NCI-H748 treated with DMSO at 0.1 percent for 48 hours (cell line): ENCODE measurements at places on chromosomes 2 and 18.
A peak's percentile ranks its signal among the peaks of the same experiment; 100 is the strongest.

DNA sequence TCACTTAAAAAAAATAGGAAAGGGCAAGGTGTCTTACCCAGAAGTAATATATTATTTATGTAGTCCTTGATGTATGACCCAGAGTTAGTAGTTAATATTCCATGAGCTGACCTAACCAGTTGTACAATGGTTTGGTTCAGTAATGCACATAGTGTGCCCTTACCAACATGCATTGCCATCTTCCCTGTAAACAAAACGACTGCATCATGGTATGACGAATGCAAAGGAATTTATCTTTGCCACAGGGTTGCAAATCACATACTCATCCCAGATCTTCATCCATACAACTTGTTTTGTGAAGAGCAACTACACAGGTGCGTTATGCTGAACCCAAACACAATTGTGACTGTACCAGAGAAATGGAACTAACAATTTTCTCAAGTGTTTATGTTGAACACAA, 68.9 kb upstream of the ZSWIM2 start:
- DNase-seq = no peak

DNA sequence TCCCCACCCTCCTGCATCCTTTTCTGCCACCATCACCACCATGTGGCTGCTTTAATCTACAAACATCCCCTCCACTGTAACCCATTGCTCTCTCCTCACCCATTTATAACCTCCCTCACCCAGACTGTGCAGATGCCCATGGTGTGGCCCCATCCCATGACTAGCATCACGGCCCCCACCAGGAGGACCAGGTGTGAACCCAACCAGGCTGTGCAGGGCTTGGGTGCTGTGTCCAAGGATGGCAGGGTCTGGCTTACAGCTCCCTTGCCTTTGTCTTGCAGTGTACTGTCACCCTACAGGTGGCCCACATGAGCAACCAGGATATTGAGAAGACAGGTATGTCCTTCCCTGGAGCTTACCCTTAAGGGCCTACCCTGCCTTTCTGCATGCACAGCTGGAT, 6.8 kb downstream of the FER1L5 start:
- no peak for DNase-seq

- DNase-seq = no peak
These were observed 16.9 kb upstream of the RGPD4 start for GRCh38 chr2:107809835-107810234.

GRCh38 chr18:12306752-12307700, 1.0 kb upstream of the TUBB6 start:
- no peak for DNase-seq

DNA sequence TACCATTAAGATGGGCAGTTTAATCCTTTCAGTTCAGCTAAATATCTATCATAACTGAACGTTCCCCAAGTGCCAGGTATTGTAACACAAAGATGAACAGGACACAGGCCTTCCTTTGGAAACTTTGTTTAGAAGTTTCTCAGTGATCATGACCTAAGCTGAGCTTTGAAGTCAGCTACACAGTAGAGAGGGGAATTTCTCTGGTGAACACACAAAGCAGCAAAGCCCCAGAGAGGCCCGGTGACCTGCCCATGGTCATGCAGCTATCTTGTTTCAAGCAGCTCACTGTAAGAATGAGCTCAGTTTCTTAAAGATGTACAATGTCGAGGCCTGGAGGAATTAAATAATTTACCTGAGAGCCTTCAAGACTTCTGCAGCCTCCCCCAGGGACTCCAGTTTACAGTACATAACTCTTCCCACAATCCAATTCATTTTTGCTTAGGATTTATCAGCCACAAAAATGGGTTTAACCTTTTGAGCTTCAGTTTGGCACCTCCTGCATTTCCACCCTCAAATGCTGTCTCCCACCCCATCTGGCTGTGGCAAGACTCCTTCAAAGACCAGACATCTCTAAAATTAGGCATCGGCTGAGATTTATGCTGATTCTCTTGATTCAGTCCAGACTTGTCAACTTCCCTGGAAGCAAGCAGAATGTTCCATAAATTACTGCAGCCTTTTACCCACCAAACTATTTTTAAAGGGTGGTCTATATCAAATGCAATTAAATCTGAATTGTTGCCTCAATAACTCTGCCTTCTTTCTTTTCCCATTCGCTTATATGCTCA, 325.6 kb downstream of the TXNL1 start:
- no peak for DNase-seq

GRCh38 chr2:179614121-179614520, 247.3 kb downstream of the ZNF385B start:
- DNase-seq = no peak

DNA sequence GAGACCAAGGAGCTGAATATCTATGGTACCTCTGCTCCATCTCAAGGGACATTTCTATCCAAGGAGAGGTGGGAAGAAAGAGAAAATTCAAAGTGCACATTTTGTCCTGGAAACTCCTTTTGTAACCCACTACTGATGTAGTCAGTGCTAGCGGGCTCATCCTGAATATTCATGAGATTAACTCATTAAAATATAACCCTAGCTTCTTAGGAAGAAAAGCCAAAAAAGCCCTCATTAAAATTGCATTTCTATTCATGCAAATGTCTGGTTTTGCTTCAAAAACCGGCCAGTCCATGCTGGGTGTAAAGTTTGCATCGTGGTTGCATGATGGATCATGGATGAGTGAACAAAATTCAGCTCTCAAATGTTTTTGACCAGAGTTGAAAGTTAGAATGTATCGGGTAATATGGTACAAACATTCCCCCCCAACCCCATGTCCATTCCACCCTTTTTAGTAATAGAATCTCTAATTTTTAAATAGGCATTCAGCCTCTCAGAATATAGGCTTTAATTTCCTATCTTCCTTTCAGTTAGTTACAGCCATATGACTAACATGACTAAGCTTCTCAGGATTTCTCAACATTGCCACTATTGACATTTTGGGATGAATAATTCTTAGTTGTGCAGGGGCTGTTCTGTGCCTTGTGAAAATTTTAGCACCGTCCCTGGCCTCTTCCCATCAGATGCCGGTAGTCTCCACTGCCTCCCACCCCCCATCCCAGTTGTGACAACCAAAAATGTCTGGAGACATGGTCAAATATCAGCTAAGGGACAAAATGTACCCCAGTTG, 104.2 kb upstream of the RND3 start:
- DNase-seq = no peak

DNA sequence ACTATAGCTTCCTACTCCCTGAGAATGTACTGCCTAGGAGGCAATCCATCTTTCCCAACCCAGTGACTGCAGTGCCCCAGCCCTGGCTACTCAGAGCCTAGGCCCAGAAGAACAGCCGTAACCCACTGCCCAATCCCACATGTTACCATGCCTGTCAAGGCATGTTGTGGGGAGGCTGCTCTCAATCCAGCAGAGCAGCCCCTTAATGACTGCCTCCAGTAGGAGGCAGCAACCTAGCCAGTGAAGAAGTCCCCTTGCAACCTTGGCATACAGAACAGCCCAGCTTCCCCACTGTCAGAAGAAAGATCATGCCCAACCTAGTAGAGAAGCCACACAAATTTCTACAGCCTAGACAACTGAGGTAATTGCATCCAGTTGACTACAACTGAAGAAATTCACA, 44.2 kb upstream of the CDH7 start:
- no peak for DNase-seq

DNA sequence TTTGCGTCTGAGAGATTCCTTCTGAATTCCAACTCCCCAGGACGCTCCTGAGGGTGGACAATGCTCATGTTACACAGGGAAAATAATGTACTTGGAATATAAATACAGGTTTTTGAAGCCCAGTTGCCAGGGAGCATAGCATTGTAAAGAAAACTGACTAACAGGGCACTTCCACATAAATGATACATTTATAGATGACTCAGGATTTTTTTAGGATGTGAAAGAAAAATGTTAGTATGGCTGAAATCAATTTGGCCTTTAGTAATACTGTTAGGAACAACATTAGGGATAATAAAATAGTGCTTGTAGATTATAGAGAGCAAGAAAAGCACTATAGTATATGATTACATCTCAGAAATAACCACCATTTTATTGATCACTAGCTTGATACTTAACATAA, 23.6 kb downstream of the ZNF397 start:
- no peak for DNase-seq

DNA sequence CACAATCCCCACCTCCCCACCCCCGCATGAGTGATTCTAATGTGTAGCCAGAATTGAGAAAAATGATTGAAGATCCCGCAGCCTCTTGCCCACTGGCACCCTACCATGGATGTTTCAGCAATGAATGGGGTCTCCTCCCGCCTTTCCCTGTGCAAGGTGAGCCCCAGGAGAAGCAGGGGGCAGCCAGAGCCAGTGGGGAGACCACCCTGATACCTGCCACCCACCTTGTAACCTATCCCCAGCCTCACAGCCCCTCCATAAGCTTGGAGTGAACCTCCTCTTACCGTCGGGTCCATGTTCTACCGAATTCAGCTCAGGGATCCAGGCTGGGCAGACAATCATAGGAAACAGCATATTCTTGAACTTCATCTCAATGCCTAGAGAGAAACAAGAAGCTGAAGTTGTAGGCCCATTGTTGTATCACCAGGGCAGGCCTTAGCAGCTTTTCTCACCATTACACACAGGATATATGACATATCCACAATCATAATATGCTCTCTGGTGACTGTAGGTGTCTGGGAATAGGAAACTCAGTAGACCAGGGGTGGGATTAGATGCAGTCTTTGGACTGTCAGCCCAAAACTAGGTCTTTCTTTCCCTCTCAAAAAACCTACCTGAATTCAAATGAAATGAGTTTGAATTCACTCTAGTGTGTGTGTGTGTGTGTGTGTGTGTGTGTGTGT, 30.9 kb downstream of the XDH start:
- DNase-seq = no peak

GRCh38 chr18:57730146-57730545, 73.0 kb downstream of the ATP8B1 start:
- DNase-seq = no peak

GRCh38 chr2:157150747-157151146, 106.8 kb upstream of the GALNT5 start:
- no peak for DNase-seq

DNA sequence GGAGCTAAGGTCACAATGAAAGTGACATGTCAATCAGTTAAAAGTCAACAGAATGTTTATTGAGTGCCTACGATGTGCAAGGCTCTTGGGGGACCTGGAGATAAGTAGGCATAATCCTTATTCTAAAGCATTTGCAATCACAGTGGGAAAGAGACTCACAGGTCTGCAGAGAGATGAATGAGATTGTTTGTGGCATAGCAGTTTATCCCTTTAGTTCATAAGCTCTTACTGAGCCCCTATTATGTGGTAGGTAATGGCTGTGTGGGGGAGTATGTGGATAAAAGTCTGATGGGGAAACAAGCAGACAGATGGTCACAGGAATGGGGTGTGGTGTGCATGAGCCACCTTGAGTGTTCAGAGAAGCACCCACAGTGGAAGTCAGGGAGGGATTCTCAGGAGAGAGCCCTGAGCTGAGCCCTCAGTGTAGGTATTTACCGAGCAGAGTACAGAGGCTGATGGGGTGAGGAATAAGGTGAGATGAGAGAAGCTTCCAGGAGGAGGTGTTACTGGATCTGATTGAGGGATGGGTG, 48.1 kb downstream of the EMILIN2 start:
- DNase-seq = no peak

DNA sequence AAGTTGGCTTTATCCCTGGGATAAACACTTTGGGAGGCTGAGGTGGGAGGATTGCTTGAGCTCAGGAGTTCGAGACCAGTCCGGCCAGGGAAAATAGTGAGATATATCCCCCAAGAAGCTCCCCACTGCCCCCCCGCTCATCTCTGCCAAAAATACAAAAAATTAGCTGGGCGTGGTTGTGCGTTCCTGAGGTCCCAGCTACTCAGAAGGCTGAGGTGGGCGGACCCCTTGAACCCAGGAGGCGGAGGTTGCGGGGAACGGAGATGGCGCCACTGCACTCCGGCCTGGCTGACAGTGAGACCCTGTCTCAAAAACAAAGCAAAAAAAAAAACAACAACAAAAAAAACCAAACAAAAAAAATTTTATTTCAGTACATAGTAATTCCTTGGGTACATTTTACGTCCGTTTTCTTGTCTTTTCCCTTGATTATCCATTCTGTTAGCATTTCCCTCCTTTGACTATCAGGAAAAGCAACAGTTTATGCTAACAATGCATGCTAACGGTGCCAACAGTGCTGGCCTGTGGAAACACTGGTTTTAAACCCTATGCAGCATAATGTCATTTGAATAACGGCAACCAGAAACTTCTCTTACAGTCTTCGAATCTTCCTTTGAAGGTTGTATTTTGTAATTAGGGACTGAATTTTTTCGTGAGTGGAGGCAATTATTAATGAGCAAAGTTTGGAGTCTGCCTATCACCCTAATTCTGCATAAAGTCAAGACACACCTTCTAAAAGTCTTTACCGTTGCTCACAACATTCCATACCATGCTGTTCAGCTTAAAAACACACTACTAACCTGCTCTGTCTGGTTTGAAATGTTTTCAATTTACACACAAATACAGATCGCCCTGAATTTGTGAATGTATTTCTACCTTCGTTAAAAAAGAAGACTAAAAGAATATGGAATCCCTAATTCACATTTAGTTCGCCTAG, 721 bp upstream of the MIB1 start:
- DNase-seq = no peak

- DNase-seq = no peak
These were observed 604 bp upstream of the SIX3 start for GRCh38 chr2:44940732-44941464.

DNA sequence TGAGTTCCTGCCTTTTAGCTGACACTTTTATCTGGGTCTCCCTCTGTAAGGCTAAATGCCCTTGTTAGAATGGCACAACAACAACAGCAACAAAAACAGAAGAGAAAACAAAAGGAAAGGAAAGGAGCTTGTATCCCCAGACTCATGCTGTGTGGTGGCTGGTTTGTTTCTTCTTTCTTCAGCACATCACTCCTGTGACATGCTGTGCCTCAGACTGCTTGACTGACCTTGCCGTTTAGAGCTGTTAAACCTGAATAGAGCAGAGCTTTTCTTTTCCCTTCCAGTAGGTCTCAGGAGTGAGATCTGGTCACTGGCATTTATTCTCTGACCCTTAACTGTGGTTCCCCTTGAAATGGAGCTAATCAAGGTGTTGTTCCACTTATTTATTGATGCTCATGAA, 18.9 kb downstream of the GALNT13 start:
- no peak for DNase-seq

DNA sequence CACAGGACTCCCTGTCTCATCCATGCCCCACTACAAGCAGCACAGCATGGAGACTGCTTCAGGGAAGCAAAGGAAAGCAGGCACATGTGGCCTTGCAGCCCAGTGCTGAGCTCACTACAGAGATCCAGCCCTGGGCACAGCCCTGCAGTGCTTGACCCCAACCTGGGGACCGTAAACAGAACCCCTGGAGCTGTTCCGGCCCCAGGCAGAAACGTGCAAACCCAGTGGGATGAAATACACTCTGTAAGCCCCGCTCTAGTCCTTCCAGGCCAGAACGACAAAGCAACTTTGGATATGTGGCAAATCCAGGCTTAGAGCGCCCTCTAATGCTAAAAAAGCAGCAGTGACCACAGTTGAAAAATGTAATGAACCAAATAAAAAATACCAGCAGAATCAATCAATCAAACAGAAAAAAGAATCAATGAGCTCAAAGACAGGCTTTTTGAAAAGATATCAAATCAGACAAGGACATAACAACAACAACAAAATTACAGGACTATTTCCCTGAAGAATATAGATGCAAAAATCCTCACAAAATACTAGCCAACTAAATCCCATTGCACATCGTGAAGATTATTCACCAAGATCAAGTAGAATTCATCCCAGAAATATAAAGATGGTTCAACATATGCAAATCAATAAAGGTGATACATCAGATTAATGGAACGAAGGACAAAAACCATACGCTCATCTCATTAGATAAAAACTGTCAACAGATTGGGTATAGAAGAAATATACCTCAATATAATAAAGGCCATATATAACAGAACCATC, 45.6 kb downstream of the ZNF519 start:
- peak; percentile 11 for DNase-seq

- DNase-seq = no peak
These were observed 40.9 kb downstream of the PDK1 start for GRCh38 chr2:172596776-172597175.
